ENCODE measurements at places on chromosomes 13 and 19.

DNA sequence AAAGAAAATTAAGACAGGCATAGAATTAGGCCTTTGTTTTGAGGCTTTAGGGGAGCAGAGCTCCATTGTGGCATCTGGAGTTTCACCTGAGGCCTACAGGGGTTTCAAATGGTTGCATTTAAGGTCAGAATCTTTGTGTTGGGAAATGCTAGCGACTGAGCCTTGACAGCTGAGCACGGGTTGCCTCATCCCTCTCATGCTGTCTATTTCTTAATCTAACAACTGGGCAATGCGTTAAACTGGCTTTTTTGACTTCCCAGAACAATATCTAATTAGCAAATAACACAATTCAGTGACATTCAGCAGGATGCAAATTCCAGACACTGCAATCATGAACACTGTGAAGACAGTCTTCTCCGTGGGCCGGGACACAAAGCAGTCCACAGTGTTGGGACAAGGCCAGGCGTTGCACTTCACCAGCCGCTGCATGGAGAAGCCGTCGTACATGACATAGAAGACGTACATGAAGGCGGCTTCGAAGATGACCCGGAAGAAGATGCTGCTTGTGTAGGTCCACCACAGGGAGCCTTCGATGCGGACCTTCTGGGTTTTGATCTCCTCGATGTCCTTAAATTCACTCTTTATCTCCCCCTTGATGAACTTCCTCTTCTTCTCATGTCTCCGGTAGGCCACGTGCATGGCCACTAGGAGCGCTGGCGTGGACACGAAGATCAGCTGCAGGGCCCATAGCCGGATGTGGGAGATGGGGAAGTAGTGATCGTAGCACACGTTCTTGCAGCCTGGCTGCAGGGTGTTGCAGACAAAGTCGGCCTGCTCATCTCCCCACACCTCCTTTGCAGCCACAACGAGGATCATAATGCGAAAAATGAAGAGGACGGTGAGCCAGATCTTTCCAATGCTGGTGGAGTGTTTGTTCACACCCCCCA, 3.8 kb downstream of the GJB2 start:
- peaks cover 11% of the 10 kb centered on the region for H3K4me1 ChIP-seq
- no peak for DNase-seq
- no peak overlapping the region for H3K4me3 ChIP-seq

GRCh38 chr13:71879129-71879535, 12.1 kb upstream of the DACH1 start:
- H3K4me3 ChIP-seq = no peak overlapping the region
- no peaks in the 10 kb centered on the region for H3K36me3 ChIP-seq
- DNase-seq = no peak

DNA sequence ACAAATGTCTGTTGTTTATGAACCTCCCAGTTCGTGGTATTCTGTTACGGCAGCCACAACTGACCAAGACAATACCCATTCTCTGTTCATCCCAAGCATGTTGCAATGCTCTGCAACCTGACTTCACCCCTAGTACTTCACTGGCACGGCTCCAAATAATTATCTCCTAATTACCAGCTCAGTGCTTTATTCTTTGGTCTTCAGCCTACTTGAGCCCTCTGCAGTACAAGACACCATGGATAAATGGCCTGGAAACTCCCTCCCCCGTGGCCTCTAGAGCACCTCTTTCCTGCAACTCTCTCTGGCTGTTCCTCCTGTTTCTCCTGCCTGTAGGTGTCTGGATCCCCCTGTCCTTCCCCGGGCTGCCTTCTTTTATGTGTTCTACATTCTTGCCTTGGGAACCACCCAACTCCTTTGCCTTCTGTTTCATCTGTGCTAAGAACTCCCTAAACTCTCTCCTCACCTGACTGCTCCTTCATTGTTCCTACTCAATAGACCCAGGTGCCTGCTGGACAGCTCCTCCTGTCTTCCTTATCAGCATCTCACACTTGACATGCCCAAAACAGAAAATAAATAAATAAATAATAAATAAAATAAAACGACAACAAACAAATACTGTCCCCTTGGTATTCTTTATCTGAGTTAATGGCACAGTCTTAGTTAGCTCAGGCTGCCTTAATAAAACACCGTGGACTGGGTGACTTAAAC, 200.4 kb upstream of the IPO5 start:
- no peak for DNase-seq
- H3K36me3 ChIP-seq = no peaks in the 10 kb centered on the region
- peaks cover 2% of the 10 kb centered on the region for H3K27me3 ChIP-seq
- H3K27ac ChIP-seq = no peak overlapping the region

GRCh38 chr13:99558570-99559180, 57.4 kb downstream of the TM9SF2 start:
- peaks cover 57% of the 10 kb centered on the region for H3K36me3 ChIP-seq
- peaks cover 8% of the 10 kb centered on the region for H3K4me1 ChIP-seq
- H3K27ac ChIP-seq = peak overlapping the region; percentile 14
- no peak for DNase-seq

DNA sequence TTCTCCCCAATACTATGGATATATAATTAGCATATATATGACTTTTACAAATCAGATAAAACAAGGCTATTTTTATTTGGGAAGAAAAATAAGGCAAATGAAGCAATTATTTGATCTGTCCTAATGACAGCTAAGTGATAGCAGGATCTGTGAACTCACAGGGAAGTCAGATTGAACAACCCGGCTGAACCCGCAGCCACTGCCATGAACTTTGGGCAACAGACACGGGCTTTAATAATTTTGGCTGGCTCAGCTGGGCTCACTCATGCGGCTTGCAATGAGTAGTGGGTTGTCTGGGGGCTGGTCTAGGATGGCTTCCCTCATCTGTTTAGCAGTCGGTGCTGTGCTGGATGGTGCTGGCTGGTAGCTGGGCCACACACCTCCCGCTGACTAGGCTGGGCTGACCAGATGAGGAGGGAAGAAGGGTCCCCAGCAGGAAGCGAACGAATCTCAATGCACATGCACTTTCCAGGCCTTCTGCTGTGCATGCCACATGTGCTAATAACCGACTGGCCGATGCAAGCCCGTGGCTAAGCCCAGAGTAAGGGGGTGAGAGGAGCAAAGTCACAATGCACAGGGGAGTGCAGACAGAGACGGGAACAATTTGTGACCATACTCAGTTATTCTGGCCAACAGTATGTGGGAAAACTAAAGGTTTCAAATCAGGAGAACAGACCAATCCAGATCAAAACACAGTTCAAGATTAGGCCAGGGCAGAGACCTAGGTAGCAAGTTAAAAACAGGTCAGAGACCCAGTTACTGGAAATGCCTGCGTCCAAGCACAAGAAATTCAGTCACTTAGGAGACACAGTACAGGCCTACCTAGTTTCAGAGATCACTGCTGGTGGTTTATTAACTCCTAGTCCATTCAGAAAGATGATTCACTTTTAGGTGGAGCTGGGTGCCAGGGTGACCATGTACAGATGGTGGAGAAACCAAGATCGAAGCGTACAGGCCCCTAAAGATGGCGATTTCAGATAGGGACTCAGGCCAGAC, 22.3 kb downstream of the CRYL1 start:
- DNase-seq = no peak
- H3K27me3 ChIP-seq = no peaks in the 10 kb centered on the region
- H3K27ac ChIP-seq = no peak overlapping the region
- no peak overlapping the region for H3K4me3 ChIP-seq
- H3K4me1 ChIP-seq = no peaks in the 10 kb centered on the region

DNA sequence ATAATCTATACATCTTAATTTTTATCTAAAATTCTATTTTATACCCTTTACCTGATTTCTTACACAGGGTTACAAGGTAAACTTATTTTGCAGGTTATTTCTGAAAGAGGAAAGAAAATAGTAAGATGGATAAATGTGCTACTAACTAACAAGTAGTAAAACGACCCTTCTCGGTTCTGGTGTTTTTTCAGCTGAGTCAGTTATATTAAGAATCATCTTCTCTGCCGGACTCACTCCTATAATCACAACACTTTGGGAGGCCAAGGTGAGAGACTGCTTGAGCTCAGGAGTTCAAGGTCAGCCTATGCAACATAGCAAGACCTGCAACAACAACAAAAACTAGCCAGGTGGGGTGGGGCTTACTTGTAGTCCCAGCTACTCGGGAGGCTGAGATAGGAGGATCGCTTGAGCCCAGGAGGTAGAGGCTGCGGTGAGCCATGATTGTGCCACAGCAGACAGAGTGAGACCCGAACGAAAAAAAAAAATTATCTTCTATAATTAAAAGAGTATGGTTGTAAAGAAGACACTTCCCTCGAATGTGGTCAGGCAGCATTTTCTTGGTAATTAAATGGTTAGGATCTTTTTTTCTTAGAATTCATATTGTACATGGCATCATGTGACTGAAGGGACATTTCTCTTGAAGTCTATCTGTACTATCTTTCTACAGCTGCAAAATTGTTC, 27.9 kb upstream of the RCBTB2 start:
- H3K4me1 ChIP-seq = peaks cover 65% of the 10 kb centered on the region
- H3K4me3 ChIP-seq = peak overlapping the region; percentile 59
- H3K27me3 ChIP-seq = peaks cover 26% of the 10 kb centered on the region
- H3K27ac ChIP-seq = peak overlapping the region; percentile 90
- H3K36me3 ChIP-seq = peaks cover 53% of the 10 kb centered on the region
- DNase-seq = peak; percentile 54

GRCh38 chr13:27273658-27274425, 3.2 kb downstream of the RASL11A start:
- no peak for DNase-seq
- peaks cover 6% of the 10 kb centered on the region for H3K4me1 ChIP-seq
- H3K27ac ChIP-seq = no peak overlapping the region
- H3K27me3 ChIP-seq = peaks cover 46% of the 10 kb centered on the region
